ENCODE measurements at places on chromosomes 13 and 19.

- DNase-seq: no peak
These were observed 1.5 kb downstream of the FUT1 start for GRCh38 chr19:48750771-48751504.

DNA sequence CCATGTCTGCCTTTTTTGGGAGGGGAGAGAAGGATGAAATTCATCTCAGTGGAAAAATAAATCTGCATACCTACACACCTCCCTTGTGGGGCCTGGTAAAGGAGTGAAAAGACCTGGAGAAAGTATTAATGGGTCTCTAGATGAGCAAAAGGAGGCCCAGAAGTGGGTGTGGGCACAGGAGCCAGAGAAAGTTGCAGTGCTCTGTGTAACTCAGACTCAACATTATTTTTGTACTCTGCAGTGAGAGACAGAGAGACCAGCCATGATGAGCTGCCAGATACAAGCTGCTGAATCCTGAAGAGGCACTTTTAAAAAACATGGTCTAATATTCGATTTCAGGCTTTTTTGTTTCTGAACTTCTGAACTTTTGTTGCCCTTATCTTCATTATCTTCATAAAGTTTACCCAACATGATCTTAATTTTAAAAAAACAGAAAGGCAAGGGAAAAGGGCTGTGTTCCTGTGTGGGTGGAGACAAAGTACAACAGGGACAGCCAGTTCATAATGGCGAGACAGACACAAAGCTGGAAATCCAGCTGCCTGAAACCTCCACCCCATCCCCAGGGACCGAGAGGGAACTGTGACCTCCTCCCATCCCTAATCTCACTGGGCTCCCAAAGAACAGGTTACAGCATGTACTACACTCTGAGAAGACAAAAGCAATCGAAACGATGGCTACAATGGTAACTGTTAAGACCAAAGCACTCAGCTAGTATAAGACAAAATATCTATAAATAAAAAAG is 77.2 kb downstream of the KLF12 start:
- DNase-seq: no peak

DNA sequence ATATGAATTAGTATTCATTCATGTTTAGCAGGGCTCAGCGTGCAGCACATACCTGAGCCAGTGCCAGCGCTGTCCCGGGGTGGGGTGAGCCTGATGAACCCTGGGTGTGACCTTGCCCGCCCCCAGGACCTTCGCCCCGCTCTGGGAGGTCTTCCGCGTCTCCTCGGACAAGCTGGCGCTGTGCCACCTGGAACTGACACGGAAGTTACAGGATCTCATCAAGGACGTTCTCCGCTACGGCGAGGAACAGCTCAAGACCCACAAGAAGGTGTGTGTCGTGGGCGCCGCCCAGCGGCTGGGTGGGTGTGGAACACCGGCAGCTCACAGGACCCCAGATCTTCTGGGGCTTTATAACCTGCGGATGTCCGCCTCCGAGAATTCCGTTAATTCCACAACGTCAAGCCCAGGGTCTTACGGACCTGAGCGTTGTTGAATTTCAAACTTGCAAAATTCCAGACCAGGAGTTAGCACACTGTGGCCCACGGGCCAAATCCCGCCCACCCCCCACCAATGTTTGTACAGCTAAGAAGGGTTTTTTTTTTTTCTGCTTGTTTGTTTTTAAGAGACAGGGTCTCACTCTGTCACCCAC is 15.4 kb downstream of the FCHO1 start:
- DNase-seq: no peak

GRCh38 chr13:70188567-70188966 is 80.3 kb upstream of the KLHL1 start:
- no peak for DNase-seq

DNA sequence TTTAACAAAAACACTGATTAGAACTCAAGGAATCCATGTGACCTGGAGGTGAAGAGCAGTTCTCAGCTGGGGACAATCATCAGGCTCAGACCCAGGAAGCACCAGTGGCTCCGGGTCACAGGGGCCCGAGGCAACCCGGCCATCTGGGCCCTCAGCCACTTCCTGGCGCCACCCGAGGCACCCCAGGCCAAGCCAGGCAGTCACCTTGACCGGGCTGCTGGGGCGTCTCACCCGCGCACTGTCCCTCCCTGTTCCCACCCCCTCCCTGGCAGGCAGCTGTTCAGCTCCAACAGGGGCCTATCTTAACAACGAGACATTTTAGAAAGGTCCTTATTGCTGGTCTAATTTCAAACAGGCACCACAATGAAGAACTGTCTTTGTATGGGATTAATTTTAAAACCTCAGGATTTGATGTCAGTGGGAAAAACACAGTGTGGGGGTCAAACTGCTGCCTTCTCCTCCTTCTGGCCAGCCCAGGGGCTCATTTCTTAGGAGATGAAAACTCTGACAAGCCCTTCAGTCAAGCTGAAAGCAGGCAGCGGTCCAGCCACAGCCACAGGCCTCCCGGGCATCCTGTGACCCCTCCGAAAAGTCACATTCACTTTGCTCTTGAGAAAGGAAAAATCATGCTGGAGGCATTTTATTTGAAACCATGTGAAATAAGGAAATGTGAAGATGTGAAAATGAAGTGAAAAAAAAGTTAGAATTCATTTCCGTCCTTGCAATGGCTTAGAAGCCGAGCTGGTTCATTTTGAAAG is 83.3 kb downstream of the KCTD15 start:
- DNase-seq: no peak

DNA sequence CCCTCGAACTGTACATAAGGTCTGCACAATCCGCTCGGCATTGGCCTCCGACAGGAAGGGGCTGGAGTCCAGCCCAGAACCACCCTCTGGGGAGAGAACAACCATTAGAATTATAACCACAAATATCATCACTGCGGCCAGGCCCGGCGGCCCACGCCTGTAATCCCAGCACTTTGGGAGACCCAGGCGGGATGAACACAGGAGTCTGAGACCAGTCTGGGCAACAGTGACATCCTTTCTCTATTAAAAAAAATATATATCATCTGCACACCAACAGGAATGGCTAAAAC is 11.4 kb downstream of the COQ8B start:
- DNase-seq: no peak

DNA sequence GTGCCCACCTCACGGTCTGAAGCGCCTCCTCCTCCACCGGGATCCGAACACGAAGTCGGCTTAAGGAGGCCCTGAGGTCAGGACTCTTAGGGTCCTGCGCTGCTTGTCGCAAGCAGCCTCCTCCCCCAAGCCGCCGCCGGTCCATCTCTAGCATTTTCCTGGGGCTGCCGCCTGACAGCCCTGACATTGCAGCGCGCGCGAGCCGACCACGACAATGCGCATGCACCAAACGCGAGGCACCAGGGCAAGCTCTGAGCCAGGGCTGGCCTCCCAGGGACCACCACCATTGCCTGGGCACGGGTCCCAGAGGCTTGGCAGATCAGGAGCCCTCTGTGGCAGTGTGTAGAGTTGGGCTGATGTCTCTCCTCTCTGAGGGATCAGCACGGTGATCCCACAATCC is 63.8 kb upstream of the ZNF420 start:
- DNase-seq: no peak

GRCh38 chr13:102597029-102597961 is 509 bp downstream of the TPP2 start:
- DNase-seq: no peak

- DNase-seq: no peak
These were observed 15.5 kb upstream of the SLC7A10 start for GRCh38 chr19:33241091-33241529.

DNA sequence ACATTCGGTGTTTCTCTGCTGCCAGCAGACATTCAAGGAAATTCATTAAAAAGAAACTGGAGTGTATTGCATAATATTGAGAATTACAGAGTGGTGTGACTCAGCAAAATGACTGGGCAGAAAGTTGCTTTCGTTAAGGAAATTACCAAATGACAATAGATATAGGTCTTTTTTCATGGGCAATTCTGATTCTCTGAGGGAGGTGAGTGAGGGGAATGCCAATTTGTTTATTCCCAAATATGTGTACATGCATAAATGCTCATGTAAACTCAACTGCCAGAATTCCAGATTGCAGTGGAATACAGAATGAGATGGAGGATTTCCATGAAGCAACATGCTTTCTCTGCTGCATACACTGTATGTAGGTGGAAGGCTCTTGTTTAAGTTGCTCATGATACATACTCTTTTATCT is 1730.1 kb downstream of the SLITRK5 start:
- no peak for DNase-seq

DNA sequence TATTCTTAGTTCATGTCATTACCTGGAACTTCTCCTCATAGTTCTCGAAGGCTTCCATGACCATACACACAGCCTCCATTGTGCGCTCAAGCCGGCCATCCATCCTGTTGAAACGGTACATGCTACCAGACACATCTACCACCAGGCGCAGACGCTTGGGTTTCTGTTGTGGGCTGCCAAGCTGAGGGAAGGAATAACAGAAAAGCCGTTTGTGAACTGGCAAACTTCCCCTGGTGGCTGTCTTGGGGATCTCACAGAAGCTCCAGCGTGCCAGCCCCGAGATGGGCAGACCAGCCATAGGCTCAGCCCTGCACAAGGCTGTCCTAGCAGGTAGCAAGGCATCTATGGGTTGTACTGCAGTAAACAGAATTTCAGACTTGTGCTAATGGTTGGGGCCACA is 130.1 kb downstream of the RGCC start:
- peak; percentile 7 for DNase-seq

GRCh38 chr13:75173457-75174356 is 308.3 kb downstream of the TBC1D4 start:
- DNase-seq: no peak

GRCh38 chr19:53644061-53644816 is 12.4 kb downstream of the DPRX start:
- no peak for DNase-seq

GRCh38 chr13:74683411-74683810 is 549.2 kb upstream of the KLF12 start:
- no peak for DNase-seq

DNA sequence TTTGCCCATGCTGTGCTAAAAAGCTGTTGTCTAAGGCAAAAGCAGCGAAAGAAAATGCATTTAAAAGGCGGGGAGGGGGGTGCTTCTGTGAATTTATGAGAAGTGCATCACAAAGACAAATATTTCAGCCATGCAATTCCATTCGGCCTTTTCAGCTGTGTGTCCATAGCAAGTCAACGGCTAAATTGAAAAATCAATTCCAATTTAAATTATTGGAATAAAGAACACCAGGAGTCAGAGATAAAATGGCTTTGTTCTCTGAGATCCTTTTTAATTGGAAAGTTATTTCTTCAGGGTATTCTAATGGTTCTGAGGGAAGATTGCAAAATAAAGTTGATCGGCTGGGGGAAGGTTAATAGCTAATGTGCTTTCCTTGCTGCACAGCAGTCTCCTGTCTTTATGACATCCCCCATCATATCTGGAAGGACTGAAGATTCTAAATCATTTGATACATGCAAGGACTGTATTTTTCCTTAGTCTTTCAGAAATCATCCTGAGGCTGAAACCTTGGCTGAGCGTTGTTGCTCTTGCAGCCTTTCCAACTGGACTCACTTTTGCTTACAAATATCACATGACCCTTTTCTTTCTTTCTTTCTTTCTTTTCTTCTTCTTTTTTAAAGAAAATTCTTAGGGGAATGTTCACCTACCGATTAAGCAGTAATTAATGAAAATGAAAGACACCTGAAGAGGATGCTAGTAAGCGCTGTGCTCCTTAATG is 647.1 kb downstream of the DACH1 start:
- no peak for DNase-seq

- DNase-seq: no peak
These were observed 4.5 kb downstream of the BICRA start for GRCh38 chr19:47613165-47614020.

GRCh38 chr19:47005164-47005641 is 14.4 kb upstream of the NPAS1 start:
- DNase-seq: no peak

DNA sequence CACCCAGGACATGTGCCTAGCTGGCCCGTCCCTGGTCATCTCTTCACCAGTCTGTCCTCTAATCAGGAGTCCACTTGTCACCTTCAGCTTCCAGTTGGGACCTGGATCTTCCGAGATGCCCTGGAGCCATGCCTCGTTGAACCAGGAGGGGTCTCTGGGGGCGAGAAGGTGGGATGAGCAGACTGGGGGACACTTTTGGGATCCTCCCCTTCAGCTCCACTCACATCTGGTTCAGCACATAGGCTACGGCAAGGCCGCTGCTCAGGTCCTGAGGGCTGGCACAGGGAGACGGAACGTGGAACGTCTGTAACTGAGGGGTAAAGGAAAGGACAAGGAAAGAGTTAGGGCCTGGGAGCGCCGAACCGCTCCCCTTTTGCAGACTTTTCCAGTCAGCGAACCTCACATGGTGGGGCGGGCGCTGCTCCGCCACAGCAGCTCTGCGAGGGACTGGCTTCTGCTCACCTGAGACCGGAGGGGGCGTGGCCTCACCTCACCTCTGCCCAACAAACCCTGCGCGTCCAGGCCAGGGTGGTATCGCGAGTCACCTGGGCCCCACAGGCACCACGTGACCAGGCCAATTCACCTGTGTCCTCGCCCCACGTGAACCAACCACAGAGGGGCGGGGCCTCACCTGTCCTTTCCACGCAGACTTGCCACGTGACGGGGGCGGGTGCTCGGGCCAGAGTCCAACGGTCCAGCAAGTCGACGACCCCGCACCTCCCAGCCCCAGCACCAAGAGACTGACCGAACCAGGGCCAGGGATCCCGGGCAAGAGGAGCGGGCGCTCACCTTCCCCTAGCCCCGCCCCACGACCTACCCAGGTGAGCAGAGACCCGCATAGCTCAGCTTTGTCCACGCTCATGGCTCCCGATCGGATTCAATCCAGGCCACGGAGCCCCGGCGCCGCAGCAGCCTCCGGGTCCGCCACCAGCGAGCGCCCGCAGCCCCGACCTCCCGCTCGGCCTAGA is at the start of gene HOOK2:
TSS of gene HOOK2 (minus strand) at position 965 of the 968 bp plus-strand sequence. CDS start at position 862, 103 bp downstream.
- no peak for DNase-seq

DNA sequence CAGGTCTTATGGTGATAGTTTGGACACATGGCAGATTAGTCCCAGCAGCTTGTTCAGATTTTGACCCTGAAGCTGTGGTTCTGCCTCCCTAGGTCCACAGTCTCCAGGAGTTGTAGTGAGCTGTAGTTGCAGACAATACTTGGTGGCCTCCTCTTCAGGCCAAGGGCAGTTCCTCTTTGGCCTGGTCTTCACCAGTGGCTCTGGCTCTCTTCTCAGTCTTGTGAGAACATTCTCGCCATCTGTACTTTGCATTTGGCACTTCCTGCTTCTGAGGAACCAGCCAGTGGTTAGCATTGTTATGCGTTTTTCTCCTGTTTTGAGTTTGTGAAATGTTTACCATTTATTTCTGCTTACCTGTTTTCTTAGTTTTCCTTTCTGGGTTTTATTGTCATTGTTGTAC is 40.7 kb downstream of the PCCA start:
- DNase-seq: no peak

GRCh38 chr19:21940684-21941083 is 70.1 kb downstream of the ZNF208 start:
- DNase-seq: no peak

DNA sequence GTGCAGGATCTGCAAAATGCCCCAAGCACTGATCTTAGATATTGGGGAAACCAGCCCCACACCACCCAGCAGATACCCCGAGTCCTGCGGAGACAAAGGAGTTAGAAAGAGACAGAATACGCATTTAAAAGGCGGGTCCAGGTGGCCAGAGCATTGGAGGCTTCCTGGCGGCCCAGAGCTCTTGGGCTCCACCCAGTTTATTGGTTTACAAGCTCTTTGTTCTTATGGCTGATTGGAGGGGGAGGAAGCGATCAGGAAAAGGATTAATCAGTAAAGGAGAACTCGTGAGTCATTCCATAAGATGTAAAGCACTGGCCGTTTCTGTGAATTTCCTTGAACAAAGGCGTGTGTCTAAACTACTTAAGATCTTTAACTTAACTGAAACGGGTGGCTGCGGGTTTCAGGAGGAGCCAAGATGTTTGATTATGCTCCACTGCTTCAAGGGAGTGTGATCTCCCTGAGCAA is 926 bp downstream of the ZNF587 start:
- DNase-seq: no peak

Data from stimulated activated CD4-positive, alpha-beta T cell treated with anti-CD3 and anti-CD28 coated beads, TNF-alpha, amount 100 ng/mL, for 24 hours (primary cell).